ENCODE measurements at places on chromosomes 11 and 22. TPM values are rescaled to one million over a fixed set of nuclear protein-coding genes. Genes with fewer than 3 reads are reported as not detected.

GRCh38 chr11:55106391-55106790 is 155.6 kb upstream of the TRIM48 start:
- DNase-seq = no peak

SYT13 gene
- total RNA-seq = not detected

GRCh38 chr11:84800755-84801346 is 826.3 kb downstream of the DLG2 start:
- DNase-seq = peak; percentile 26

DNA sequence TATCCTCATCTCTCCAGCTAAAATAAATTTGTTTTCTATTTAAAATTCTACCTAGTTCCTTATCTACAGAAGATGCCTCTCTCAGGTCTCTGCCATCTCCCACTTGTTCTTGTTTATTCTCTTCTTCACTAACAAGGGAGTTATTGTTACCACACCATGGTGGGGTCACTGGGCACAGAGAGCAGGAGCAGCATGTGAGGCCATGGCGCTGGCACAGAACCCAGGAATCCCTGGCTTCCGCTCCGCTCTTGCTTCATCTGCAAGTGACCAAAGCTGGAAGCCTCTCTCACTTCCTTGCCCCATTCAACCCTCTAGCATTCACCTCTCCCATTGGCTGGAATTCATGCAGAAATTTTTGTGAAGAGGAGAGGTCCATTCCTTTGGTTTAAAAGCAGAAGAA is 190.7 kb upstream of the NCAM1 start:
- no peak for DNase-seq

NCAM1 gene
- total RNA-seq = 2.9 TPM

FGF19 gene
- not detected for total RNA-seq

DNA sequence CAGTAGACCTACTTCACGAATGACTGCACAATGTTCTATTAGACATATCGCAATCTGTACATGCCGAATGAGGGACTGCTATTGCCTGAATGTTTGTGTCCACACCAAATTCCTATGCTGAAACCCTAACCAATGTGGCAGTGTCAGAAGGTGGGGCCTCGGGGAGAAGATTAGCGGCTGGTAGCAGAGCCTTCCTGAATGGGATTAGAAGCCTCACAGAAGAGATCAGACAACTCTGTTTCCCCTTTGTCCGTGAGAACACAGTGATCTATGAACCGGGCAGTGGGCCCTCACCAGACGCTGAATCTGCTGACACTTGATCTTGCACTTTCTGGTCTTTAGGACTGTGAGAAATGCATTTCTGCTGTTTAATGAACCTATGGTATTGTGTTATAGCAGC is 33.1 kb downstream of the LRFN4 start:
- DNase-seq = peak; percentile 65

- no peak for DNase-seq
These were observed 139.3 kb upstream of the LDLRAD3 start for GRCh38 chr11:35804451-35805040.

DNA sequence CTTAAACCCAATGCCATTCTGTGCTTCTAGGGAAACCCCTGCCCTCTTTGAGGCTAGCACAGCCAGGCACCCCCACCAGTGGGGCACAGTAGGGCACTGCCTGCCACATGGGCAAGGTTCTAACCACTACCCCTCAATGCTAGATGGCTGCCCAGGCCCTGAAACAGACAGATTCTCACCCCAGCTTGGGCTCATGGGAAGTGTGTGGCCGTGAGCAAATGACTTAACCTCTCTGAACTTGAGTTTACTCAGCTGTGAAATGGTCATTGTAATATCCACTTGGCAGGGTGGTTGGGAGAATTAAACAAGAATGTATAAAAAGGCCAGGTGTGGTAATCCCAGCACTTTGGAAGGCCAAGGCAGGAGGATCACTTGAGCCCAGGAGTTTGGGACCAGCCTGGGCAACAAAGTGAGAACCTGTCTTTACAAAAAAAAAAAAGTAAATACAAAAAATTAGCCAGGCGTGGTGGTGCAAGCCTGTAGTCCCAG is 22.4 kb downstream of the C22orf23 start:
- no peak for DNase-seq

- DNase-seq = peak; percentile 49
These were observed 15.4 kb downstream of the FAM181B start for GRCh38 chr11:82718307-82718706.

Data from fibroblast of villous mesenchyme (primary cell).